ENCODE measurements at places on chromosomes 6 and 20.

DNA sequence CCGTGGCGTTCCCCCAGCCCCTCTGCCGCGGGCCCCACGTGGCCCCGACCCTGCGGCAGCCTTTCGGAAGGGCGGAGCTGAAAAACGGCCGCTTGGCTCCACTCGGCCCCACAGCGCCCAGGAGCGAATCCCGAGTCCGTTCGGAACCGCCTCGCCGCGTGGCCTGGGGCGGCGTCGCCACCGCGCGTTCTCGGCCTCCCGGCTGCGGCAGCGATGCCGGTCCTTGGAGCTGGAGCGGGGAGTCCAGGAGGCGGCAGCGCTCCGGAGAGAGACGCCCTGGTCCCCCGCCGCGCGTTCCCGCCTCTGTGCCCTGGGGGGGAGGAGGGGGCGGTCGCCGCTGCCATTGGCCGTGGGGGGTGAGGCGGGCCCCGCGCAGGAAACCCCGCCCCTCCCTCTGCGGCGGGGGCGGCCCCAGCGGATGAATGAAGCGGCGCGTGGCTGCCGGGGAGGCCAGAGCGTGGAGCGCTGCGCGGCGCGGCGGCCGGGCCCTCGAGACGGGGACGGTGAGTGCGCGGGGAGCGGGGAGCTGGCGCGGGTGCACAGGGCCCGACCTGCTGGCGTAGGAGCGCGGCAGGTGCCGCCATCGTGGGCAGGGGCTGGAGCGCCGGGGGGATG, at the start of gene SLCO4A1:
SLCO4A1 (plus strand) TSS at position 453 of the 615 bp plus-strand sequence. CDS start 13,952 bp downstream, outside the sequence.
- peak; percentile 87 for DNase-seq

GRCh38 chr6:31922942-31923341, 4.6 kb upstream of the C2 start:
- DNase-seq: no peak

GRCh38 chr6:168021581-168021980, 24.1 kb downstream of the KIF25 start:
- DNase-seq: no peak

DNA sequence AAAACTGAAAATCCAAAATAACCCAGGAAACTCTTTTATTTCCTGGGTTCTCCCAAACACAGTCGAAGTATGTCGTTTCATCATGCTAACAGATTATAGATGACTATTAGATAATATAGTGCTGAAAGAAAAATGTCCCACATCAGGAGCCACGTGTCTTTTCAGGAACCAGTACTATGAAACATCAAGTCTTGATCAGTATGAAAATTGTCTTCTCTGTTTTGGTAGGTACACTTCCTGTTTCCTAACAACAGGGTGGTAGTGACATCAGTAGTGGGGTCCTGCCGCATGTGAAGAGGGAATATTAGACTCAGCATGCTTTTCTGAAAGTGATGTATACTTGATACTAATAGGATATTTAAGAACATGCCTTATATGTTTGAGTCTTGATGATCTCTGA, 136.7 kb downstream of the HIVEP1 start:
- no peak for DNase-seq

- peak; percentile 32 for DNase-seq
Measured at GRCh38 chr6:106519460-106520394, 109.6 kb downstream of the RTN4IP1 start.

GRCh38 chr20:41249411-41250281, 67.9 kb downstream of the ZHX3 start:
- DNase-seq: no peak

GRCh38 chr6:132733814-132734213, 20.0 kb upstream of the VNN1 start:
- DNase-seq: no peak

DNA sequence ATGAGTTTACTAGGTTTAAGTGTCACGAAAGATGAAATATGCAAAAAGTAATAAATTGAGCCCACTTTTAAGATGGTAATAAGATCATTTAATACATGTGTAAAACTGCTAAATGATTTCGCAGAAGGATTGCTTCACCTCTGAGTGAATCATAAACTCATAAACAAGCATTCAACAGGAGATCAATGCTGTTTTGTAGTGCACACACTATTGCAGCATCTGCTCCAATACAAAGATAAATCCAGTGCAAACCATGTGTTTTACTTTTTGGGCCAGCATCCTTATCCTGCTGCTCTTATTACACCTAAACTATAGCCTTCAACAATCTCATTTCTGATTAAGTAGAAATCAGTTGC, 400.1 kb downstream of the NKAIN2 start:
- DNase-seq: no peak

- no peak for DNase-seq
Measured at GRCh38 chr20:63699466-63700198, 3.2 kb downstream of the TNFRSF6B start.

GRCh38 chr20:41177636-41178035, 40.3 kb downstream of the PLCG1 start:
- peak; percentile 39 for DNase-seq

- DNase-seq: no peak
Measured at GRCh38 chr20:19211661-19212468, 577 bp upstream of the SLC24A3 start.

DNA sequence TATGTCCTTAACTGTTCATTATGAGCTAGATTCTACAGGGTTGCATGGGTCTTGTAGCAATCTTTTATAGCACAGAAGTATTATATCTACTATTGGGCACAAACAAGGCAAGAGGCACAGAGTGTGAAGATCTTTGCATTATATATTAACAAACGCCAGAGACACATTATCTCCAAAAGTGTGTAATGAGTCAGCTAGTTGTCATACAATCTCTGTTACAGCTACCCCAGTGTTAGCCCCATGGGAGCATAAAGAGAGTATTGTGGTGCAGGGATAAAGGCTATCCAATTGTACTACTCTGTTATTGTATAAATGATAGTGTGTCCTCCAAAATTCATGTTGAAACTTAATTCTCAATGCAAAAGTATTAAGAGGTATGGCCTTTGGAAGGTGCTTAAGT, 148.4 kb upstream of the RIMS1 start:
- DNase-seq: no peak

DNA sequence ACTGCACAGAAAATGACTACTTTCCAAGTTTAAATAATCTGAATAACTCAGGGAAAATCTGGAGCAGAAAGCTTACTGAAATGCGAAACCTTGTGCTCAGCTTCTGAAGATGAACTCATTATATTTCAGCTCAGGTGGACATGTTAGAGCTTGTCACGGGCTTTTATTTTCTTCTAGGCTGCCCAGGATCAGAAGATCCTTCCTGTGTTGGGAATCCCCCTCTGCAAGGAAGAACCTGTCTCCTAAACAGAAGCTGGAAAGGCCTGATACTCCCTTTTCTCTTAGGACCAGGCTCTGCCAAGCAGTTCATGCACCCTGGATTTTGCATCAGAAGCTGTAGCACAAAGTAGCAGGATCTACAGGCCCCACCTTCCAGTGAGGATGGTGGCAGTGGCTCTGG, 5.1 kb upstream of the SLC2A12 start:
- DNase-seq: no peak

DNA sequence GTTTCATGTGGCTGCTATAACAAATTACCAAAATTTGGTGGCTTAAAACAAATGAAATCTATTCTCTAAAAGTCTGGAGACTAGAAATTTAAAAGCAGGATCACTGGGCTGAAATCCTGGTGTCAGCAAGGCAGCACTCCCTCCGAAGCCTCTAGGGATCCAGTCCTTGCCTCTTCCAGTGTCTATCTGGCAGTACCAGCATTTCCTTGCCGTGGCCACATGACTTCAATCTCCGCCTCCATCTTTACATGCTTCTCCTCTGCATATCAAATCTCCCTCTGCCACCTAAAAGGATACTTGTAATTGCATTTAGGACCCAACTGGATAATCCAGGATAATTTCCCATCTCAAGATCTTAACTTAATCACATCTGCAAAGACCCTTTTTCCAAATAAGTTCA, 30.2 kb downstream of the ARHGAP18 start:
- DNase-seq: no peak

- DNase-seq: no peak
Measured at GRCh38 chr6:122459240-122459639, 12.4 kb downstream of the SERINC1 start.

DNA sequence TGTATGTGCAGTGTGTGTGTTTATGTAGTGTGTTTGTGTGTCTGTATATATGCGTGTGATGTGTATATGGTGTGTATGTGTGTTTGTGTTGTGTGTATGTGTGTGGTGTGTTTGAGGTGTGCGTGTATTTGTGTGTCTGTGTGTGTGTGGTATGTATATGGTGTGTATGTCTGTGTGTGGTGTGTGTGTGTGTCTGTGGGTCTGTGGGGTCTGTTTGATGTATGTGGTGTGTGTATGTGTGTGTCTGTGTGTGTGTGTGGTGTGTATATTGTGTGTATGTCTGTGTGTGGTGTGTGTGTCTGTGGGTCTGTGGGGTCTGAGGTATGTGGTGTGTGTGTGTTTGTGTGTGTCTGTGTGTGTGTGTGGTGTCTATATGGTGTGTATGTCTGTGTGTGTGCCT, 10.8 kb upstream of the MYT1 start:
- no peak for DNase-seq

DNA sequence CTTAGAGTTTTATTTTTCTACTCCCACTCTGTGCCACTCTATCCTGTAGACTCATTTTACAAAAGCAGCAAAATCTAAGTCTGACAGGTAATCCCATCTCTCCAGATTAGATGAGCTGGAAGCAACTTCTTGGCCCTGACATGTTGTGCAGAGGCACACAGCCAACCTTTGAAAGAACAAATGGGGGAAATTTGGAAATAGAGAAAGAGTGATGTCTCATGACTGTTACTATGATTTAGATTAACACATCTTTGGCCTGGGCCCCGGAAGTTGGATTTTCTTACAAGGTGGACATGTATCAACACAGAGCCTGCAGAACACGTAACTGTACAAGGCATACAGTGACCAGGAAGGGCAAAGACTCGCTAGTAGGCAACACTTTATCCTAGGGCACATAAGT, 227.7 kb downstream of the MYLK4 start:
- DNase-seq: no peak

- no peak for DNase-seq
Measured at GRCh38 chr20:8662433-8662954, 406.4 kb upstream of the PLCB4 start.

DNA sequence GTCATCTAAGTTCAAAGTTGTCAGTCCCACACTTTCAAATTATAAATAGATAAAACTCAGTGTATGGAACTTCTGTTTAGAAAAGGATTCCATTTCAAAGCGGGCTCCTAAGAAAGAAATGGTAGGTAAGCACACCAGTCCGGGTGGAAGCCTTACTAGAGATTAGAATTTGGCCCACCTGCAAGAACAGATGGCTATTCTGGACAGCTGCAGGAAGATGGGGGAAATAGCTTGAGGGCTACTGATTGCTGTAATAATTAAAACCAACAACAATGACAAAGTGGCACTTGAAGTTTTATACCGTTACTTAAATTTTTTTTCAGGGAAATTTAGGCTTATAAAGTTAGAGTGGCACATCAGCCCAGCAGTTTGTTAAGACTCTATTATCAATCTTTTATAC, 83.3 kb downstream of the HIVEP2 start:
- DNase-seq: no peak

DNA sequence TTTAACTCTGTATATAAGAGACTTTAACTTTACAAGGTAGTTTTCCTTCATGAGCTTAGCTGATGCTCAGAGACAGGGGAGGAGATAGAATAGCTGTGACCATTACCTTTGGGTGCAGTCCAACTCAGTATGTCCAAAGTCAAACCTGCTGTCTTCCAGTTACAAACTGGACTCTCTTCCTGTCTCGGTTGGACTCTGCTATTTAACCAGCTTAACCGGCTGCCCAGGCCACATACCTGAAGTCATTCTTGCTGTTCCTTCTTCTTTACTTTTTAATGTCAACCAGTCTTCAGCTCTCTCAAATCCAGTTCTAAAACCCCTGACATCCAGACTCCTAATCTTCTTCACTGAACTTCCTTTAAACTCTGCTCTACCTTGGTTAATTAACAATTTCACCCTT, 138.3 kb upstream of the TSHZ2 start:
- no peak for DNase-seq

DNA sequence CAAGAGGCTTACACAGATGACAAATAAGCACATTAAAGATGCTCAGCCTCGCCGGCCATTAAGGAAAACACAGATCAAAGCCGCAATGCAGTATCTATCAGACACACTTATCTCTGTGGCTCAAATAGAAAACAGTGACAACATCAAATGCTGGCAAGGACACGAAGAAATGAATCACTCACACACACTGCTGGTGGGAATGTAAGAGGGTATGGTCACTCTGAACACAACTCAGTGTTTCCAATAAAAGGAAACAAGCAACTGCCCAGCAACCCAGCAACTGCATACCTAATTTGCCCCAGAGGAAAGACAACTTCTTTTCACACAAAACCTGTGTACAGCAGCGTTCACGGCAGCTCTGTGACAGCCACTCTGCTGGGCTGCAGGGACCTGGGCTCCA, 155.8 kb downstream of the WDR27 start:
- DNase-seq: no peak

DNA sequence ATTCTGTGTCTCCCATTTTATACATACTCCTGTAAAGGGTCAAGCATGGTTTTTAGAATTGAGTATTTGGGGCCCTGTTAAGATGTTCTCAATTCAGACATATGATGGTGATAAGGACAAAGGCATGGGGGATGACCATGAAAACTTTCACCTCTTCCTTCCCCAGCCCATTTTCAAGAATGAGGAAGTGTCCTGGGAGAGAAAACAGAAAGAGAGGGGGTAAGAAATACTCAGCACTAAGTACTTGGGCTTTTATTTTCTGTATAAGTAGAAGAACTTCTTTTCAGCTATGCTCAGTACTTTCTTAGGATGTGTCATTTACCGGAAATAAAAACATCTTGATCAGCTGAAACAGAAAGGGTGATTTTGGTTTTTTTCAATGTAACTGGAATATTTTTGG, 10.9 kb upstream of the MBOAT1 start:
- no peak for DNase-seq

- DNase-seq: peak; percentile 5
Measured at GRCh38 chr20:10468340-10468845, 33.3 kb downstream of the SLX4IP start.

DNA sequence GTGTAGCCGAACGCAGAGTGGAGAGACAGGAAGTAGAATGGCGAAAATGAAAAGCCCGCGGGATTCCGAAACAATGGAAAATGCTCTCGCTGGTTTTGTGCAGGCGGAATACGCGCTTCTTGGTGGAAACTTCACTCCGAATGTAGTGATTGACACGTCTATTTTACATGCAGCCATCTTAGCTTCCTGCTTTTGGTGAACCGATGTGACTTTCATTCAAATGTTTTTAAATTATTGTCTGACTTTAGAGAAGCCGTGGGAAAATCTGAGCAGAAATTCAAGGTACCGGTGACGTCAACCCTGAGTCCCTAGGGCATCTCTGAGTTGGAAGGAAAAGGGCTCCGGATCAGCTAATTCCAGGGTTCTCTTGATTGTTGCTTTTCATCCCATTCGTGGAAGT, 11.4 kb downstream of the GPX5 start:
- no peak for DNase-seq

DNA sequence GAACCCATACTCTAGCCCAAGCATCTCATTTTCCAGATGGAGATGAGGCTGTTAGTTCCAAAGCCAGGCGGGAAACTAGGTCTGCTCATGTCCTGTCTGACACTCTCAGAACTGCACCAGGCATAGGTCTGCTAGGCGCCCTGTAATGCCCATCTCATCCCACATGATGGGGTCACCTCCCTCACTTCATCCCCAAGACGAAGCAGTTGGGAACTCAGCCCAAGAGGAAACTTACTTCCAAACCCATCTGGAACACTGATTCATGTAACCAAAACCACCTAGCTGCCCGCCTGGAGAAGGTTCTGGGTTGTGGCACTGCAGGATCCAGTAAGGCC, 119.4 kb upstream of the PRND start:
- no peak for DNase-seq

GRCh38 chr6:23692184-23692583, 433.8 kb upstream of the NRSN1 start:
- no peak for DNase-seq

Measured in LoVo (cell line).